Transverse colon (tissue), 4 donors: ENCODE measurements at places on chromosomes 13 and 19.

GRCh38 chr13:46229251-46229650, 17.5 kb downstream of the LRRC63 start:
- DNase-seq, result no peak

GRCh38 chr13:69618838-69619237, 488.8 kb upstream of the ATXN8OS start:
- no peak for DNase-seq

- DNase-seq, result no peak
These were observed 274.2 kb downstream of the TEX29 start for GRCh38 chr13:111594606-111595005.

GRCh38 chr13:30145709-30146367, 161.5 kb downstream of the KATNAL1 start:
- no peak for DNase-seq

DNA sequence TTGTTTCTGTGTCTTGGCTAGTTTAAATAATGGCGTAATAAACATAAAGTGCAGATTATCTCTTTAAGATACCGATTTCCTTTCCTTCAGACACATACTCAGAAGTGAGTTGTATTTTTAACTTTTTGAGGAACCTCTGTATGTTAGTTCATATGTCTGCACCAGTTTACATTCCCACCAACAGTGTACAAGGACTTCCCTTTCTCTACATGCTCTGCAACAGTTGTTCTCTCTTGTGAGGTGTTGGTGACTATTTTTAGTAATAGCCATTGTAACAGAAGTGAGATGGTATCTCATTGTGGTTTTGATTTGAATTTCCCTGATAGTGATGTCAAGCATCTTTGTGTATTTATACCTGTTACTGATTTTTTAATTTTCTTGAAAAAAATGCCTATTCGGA, 418.6 kb downstream of the UQCRFS1 start:
- no peak for DNase-seq
